ENCODE measurements at places on chromosomes 11 and 22.
A peak's percentile ranks its signal among the peaks of the same experiment; 100 is the strongest.

DNA sequence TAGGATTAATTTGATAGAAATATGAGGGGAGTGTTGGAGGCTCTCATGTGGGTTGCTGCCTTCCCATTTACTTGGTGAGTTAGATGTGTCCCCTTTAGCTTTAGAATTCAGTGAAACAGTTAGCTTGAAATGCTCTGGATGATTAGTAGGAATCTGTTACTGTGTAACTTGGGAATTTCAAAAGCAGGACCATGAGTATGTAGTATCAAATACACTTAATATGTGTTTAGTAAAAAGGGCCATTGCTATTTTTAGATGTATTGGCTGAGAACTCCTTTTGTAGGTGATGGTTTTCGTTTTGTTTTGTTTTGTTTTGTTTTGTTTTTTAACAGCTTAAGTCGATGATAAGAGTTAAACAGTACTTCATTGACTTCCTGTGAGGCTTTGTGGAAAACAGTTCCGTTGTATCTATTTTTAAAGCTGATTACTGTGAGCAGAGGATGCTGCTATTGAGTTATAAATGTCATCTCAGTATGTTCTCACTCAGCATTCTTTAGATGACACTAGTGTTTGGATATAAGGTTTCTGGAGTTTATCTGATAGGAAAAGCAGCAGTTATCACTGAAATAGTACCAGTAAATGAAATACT lies 53.5 kb downstream of the MCAM start:
- DNase-seq: no peak

DNA sequence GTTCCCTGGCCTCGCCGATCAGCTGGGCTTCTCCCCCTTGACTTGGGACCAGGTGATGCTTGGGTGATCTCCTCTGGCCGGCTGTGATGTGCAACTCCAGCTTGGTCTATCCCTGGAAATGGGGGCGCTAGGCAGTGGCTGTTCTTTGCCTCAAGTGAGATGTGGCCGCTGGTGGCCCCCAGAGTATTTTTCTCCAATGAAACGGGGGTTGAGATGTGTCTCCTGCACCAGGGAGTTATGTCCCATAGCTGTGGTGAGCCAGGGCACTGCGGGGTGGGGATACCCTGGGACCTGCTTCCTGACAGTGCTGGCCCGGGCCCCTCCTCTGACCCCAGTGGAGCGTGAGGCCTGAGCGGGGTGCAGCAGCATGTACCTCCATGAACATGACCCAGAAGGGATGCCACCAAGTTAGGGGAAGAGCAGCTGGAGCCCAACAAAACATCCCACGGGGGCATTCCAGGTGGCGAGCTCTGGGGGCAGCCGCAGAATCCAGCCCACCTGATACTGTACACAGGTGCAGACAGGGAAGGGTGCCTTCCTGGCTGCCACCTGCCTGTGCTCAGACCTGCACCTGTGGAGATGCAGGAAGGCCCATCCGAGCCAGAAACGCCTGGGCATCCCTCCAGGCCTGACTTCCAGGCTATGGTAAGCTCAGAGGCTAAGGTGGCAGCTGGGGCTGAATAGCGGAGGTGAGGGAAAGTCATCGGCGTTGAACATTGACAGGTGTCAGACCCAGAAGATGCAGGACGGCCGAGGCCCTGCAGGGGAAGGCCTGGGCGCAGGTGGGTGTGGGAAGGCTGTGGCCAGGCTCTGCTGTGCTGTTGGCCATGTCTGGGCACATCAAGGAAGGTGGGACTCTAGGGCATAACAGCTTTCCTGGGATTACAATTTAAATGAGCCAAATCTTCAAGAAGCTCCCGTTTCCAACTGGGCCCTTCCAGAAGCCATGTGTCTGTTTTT lies 97.3 kb downstream of the CTTN start:
- no peak for DNase-seq

- no peak for DNase-seq
These were observed 51.5 kb downstream of the LHFPL7 start for GRCh38 chr22:24894998-24895397.

GRCh38 chr11:73273222-73273895 lies 1.2 kb downstream of the P2RY6 start:
- DNase-seq: no peak

DNA sequence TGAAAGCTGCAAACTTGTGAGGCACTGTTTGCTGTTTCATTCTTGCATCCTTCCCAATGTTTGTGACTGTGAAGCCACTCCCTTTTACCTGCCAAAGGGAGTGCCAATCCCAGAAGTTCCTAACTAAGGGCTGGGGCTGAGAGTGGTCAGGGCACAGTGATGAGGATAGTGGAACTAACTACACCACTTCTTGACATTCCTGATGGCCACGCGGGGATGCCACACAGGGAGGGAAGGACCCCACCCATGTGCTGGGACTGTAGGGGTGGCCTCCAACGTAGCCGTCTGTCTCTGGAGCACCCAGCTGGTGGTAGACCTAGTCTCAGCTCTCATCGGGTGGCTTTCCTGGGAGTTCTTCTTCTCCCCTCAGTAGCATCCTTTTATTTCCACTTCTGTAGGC lies 335.5 kb downstream of the CADM1 start:
- DNase-seq: no peak

DNA sequence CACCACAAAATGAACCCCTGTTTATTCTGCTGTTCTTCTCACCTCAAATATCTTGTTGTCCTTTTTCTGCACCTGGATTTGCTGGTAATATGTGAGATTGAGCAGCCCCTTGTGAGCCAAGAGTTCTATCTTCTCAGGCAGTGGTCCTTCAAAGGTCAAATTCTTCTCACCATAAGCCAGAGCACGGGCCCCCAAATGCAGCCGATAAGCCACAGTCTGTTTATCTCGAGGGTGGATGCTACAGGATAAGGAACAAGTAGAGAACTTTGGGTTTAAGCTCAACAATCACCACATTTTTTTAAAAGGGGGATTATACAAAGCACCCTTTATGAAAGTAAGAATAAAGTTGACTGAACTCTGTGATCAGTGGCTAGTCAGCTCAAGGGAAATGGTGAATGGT lies 15.8 kb downstream of the TBRG1 start:
- DNase-seq: no peak

DNA sequence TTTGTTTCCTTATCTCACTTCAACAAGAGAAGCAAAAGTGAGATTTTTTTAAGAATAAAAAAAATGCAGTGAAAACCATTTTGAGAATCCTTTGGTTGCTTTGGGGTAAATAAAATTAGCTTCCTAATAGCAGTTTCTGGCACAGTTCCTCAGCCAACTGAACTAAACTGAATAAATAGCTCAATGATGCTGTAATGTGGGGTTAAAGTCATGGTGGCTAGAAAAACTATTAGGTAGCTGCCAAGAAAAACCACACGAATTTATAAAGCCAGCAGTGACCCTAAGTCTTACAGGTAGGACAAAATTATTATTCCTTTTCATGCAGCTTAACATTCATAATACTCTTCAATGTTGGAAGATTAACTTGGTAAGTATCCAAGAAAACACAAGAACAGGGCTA lies 142.4 kb downstream of the APIP start:
- DNase-seq: no peak

DNA sequence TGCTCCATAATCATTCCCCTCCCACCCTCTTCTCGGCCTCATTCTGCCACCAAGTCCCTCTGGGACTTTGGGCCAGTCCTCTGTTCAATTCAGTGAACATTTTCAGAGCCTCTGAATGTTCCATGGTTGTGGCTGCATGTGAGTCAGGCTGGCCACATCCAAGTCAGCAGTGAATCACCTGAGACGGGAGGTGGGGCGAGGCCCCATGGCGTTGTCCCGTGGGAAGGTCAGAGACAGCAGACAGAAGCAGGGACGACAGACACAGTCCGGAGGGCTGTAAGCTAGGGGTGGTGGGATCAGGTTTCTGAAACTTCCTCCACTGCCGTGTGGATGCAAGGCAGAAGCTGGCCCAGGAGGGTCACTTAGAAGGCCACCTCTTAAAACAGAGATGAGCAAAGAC lies 324.8 kb downstream of the MN1 start:
- DNase-seq: no peak

- DNase-seq: peak; percentile 61
These were observed 1.1 kb downstream of the EED start for GRCh38 chr11:86245369-86246292.

GRCh38 chr11:120564573-120565311 lies 53.2 kb downstream of the GRIK4 start:
- peak; percentile 65 for DNase-seq

DNA sequence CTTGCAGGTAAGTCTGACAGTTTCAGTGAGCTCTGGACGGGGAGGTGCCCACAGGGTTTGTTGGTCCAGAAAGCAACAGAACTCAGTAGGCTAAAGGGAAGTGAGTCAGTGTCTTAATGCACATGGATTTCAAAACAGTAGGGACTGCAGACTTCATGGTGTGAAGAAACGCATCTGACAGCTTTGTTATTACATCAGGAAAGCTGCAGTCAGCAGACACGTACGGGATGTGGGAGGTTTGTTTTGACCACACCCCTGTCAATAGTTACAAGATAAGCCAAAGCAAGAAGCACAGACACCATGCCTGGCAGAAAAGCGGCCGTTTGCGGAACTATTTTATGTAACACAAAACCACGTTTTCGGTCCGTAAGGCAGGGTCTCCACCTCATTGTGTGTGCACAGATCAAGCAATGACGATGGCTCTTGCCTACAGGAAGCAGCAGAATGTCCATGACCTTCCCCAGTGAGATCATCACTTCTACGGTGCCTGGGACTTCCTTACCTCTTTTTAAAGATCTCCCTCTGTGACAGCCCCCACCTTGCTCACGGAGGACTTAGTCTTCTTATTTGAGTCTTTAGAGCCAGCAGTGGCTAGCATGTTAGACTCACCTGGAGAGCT lies 58.2 kb upstream of the FTH1 start:
- DNase-seq: peak; percentile 68

DNA sequence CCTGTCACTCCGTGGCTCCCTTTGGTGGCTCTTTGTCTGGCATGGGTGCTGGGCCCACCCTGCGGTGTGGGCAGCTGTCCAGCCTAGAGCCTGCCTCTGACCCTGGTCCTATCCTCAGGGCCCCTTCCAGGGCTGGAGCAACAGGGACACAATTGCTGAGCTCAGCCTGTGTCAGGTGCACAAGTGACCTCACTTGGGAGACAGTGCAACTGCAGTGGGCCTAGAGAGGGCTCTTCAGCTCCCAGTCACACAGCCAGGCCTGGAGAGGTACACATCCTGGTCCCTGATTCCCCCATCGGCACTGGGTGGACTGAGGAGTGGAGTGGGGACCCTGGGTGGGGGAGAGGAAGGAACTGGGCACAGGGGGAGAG lies 43.9 kb downstream of the RTN4R start:
- no peak for DNase-seq

DNA sequence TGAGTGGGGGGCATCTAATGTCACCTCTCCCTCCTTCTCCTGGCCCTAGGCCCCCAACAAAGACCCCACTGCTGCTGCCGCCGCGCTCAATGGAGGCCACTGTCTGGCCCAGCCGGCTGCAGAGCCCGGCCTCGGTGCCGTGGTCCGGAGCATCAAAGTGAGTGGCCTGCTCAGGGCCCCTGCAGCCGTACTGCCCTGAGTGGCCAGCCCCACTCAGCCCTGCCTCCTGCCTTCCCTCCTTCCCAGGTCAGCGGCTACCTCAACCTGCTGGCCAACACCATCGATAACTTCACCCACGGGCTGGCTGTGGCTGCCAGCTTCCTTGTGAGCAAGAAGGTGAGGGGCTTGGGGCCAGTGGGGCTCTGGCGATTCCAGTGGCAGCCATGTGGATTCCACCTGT lies 5.0 kb downstream of the SLC39A13 start:
- no peak for DNase-seq

GRCh38 chr11:2385156-2386151 lies 8.3 kb downstream of the CD81 start:
- no peak for DNase-seq

- no peak for DNase-seq
These were observed 397 bp downstream of the OR52N2 start for GRCh38 chr11:5809122-5809519.

DNA sequence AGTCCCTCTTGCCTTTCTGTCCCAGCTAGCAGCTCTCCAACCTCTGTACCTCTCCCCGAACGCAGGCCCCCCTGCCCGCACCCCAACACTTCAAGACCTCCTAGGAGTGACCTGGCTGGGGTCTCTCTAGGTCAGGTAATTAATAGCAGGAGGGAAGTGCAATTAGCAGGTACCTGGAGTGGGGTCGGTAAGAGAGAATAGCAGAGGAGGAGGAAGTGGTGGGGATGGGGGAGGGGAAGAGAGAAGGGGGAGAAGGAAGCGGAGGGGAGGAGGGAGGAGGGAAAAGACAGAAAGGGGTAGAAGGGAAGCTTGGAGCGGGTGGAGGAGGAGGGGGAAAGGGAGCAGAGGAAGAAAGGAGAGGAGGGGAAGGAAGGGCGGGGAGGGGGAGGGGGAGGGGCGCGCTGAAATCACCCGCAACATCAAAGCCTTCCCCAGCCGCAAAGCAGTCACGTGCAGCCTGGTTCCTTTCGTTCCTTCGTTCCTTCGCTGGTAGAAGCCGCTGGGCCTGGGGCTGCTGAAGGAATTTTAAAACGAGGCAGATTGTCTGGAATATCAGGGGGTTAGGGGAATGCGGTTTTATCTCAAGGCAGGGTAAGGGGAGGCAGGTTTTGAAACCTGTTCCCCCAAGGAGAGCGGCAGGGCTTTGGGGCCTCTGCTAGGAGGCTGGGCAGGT lies 29.3 kb upstream of the TCF20 start:
- DNase-seq: no peak

DNA sequence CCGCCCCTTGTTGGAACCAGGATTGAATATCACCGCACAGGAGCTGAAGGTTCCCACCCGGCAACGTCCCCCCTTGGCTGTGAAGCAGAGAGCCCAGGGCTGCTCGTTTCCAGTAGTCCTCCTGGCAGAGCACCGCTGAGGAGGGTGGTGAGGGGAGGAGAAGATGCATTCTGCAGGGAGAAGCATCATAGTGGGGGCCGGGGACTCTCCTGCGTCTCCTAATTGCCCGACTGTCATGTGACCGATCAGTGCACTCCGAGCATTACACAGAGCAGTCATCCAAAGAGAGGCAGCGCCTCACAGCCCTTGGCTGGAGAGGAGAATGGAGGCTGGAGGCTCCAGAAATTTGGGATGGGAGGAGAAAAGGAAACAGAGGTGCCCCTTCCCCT lies 85.0 kb upstream of the SEPTIN5 start:
- peak; percentile 39 for DNase-seq

- no peak for DNase-seq
These were observed 33.7 kb upstream of the LINC01488 start for GRCh38 chr11:69447786-69448185.
